ENCODE measurements at places on chromosomes 6 and 20. TPM values are rescaled to one million over a fixed set of nuclear protein-coding genes. Genes with fewer than 3 reads are reported as not detected.

The RSPO4 gene
- not detected for total RNA-seq

The LPA gene
- total RNA-seq: 0.02 TPM

The APOBEC2 gene
- total RNA-seq: not detected

The HLA-DRA gene
- total RNA-seq: not detected

The PPIL6 gene
- total RNA-seq: 2.4 TPM

The TSBP1 gene
- total RNA-seq: not detected

The DZANK1 gene
- total RNA-seq: 2.9 TPM

The SSTR4 gene
- total RNA-seq: not detected
